ENCODE measurements at places on chromosomes 2 and 18.

- DNase-seq = no peak
Observed at GRCh38 chr18:42024131-42024530, 69.1 kb downstream of the PIK3C3 start.

GRCh38 chr2:157758586-157758985 lies 117.5 kb downstream of the ACVR1 start:
- no peak for DNase-seq

DNA sequence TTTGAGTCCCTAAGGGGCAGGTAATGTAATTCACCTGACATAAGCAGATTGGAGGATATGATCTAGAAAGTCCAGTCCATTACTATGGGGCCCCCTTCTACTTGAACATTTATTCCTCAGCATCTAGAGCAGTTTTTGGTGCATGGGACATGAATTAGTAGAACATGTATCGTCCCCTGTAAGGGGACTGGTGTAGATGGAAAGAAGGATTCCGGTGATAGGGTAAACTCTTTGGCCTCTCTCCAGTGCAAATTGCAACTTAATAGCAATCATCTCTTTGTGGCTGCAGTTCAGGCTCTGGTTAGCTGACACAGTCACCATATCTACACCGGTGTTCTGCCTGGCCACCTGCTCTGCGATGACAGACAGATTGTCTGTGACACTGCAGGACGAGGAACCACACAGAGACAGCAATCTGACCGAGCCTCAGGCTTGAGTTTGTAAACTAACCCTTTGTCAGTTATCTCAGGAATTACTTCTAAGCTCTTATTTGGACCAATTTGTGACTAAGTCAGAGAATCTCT lies 6.4 kb upstream of the SLC8A1 start:
- DNase-seq = no peak

DNA sequence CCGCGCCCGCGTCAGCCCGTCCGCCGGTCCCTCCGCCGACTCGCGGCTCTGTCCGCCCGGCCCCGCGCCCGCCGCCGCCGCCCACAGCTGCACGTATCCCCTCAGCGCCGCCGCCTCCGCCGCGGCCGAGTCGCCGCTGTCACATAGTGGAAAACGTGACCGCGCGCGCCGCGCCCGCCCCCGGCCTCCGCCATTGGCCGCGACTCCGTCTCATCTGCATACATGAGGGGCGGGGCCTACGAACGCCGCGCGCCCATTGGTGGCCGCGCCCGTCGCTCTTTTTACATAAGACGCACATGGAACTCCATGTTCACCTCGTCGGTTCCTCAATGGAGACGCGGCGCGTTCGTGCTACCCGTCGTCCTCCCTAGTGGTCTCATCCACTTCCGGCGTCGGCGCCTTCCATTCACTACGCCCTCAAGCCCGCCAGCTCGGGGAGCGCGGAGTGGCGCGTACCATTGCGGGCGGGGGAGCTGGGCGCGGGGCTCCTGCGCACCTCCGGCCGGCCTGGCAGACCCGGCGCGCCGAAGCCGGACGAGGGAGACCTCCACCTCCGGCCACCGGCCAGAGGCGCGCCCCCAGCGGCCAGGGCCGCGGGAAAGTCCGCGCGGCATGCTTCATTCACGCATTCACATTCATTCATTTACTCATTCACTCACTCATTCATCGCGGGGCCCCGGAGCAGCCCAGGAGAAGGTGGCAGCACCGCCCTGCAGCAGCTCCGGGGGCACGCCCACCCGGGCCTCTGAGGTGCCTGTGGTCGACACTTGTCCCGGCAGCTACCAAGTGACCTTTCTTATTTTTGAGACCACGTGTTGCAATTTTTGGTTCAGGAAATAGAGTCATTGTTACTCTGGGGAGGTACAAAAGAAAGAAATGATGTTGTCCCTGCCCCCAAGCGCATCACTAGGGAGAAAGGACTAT lies 502 bp upstream of the PER2 start:
- peak; percentile 99 for DNase-seq

GRCh38 chr2:155218945-155219344 lies 520.5 kb downstream of the KCNJ3 start:
- DNase-seq = no peak
